ENCODE measurements at places on chromosomes 12 and 14. TPM values are rescaled to one million over a fixed set of nuclear protein-coding genes. Genes with fewer than 3 reads are reported as not detected.

The TMEM253 gene
- polyA plus RNA-seq, result 0.54 TPM

The FIGNL2 gene
- polyA plus RNA-seq, result 0.46 TPM

The PRB2 gene
- not detected for polyA plus RNA-seq

GRCh38 chr12:22231836-22232235, 102.7 kb downstream of the ST8SIA1 start:
- peak; percentile 3 for DNase-seq

GRCh38 chr12:99977550-99977949, 7.2 kb downstream of the ANKS1B start:
- no peak for DNase-seq

- DNase-seq, result no peak
Observed at GRCh38 chr12:93595351-93595750, 22.9 kb downstream of the SOCS2 start.

DNA sequence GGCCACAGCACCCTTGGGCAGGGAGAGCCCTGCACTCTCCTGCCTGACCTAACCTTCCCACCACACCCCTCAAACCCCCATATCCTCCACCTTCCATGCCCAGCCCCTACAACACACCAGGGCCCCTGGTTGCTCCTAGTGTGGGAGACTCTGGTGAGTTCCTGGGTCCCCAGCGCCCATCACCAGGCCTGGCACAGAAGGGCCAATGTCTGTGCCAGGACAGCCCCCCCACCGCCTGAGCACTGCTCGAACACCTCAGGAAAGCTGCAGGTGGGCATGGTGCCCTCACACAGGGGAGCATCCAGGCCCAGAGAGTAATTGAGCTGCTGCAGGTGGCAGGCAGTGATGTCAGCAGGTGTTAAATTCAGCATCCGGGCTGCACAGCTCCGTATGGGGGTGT, 15.2 kb downstream of the ADCY6 start:
- DNase-seq, result no peak

GRCh38 chr12:87518481-87518880, 510.7 kb downstream of the C12orf50 start:
- no peak for DNase-seq

- DNase-seq, result no peak
Observed at GRCh38 chr12:56107242-56107641, 2.9 kb downstream of the PA2G4 start.

DNA sequence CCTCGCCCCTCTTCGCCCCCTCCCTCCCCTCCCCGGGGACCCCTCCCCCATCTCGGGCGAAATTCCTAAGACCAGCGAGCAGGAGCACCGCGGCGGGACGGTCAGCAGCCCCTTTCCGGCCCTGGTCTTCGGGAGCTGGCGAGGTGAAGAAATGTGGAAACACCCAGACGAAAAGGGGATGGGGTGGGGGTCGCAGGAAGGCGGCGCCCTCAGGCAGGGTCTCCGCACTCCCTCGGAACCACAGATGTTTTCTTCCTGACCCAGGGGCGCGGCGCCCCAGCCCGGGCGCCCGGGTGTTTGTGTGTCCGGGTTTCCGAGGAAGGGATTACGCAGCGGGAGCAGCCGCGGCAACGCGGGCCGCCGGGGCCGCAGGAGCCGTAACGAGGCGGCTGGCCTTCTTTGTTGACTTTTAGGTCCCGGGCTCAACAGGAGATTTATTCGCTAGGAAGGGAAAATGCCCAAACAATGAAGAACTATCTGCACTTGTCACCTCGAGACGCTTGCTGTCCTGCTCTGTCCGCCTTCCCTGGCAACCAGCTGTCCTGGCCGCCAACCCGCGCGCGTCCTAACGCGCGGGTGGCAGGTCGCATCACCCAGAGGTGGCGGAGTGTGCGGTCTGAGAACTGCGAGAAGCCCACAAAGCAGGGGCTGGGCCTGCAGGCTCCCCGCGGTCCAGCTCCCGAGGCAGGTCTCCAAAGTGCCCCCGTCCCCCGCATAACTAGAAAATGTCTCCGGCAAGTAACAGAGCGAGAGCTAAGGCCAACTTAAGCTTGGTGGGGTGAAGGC, 7.0 kb downstream of the FOXA1 start:
- peak; percentile 61 for DNase-seq

DNA sequence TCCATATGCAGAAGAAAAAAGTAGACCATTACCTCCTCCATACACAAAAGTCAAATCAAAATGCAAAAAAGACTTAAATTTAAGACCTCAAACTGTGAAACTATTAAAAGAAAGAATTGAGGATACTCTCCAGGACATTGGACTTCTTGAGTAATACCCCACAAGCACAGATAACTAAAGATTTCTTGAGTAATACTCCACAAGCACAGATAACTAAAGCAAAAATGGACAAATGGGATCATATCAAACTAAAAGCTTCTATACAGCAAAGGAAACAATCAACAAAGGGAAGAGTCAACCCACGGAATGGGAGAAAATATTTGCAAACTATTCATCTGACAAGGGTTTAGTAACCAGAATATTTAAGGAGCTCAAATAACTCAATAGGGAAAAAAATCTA, 427.9 kb downstream of the CCDC91 start:
- no peak for DNase-seq

GRCh38 chr12:9756706-9757105, 4.0 kb downstream of the CD69 start:
- no peak for DNase-seq

Measured in A549 (cell line).